ENCODE measurements at places on chromosomes 11 and 22.
A peak's percentile ranks its signal among the peaks of the same experiment; 100 is the strongest.

- DNase-seq: no peak
Measured at GRCh38 chr11:14587258-14587657, 56.3 kb upstream of the PDE3B start.

- no peak for DNase-seq
Measured at GRCh38 chr11:1157341-1157644, 460 bp upstream of the MUC5AC start.

GRCh38 chr22:41197038-41197972, 7.8 kb upstream of the L3MBTL2 start:
- DNase-seq: peak; percentile 74

DNA sequence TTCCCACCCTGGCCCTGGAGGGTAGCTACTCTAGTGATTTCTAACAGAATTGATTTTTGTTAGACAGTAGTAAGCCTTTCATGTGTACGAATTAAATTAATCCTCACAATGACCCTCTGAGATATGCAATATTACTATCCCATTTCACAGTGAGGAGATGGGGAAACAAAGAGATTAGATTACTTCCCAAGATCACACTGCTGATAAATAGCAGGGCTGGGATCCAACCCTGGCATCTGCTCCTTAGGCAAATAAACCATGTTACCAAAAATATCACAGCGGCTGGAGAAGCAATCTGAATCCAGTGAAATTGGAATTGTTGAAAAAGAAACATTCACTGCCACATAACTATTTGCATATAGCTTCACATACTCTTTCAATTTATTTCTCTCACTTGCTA, 12.8 kb upstream of the CAVIN3 start:
- DNase-seq: peak; percentile 20

- no peak for DNase-seq
Measured at GRCh38 chr11:69578167-69578566, 62.8 kb upstream of the CCND1 start.

DNA sequence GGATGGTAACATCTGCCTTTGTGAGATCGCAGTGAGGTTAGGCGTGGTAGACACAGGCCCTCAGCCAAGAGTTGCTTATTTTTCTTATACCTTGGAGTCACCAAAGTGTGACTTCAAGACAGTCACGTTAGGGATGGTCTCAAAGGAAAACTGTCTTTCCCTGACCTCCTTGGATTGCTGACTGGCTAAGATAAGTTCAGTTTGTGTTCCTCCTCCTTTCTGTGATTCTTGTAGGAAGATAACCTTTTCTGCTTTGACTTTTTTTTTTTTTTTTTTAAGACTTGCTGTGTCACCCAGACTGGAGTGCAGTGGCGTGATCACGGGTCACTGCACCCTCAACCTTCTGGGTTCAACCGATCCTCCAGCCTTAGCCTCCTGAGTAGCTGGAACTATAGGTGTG, 23.1 kb downstream of the TAB1 start:
- no peak for DNase-seq

GRCh38 chr11:41320653-41321052, 138.8 kb downstream of the LRRC4C start:
- DNase-seq: no peak

GRCh38 chr11:116211147-116211546, 561.6 kb downstream of the BUD13 start:
- no peak for DNase-seq

- no peak for DNase-seq
Measured at GRCh38 chr11:32002311-32002710, 88.6 kb upstream of the RCN1 start.

DNA sequence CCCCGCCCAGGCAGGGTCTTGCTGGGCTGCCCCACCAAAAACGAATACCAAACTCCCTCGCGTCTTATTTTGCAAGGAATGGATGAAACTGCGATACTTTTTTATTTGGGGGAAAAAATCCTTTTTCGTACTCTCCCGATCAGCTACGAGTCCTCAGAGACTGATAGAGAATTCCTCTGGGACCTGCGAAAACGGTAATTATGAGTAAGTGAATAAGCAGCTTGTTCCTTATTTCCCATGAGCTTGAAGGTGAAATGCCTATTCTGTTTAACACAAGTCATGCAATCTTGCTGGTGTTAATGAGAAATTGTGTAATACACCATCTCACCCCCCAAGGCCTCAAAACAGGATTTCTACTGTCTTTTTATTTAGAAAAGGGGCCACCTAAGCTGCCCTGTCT, 5.5 kb downstream of the GRK3 start:
- no peak for DNase-seq

DNA sequence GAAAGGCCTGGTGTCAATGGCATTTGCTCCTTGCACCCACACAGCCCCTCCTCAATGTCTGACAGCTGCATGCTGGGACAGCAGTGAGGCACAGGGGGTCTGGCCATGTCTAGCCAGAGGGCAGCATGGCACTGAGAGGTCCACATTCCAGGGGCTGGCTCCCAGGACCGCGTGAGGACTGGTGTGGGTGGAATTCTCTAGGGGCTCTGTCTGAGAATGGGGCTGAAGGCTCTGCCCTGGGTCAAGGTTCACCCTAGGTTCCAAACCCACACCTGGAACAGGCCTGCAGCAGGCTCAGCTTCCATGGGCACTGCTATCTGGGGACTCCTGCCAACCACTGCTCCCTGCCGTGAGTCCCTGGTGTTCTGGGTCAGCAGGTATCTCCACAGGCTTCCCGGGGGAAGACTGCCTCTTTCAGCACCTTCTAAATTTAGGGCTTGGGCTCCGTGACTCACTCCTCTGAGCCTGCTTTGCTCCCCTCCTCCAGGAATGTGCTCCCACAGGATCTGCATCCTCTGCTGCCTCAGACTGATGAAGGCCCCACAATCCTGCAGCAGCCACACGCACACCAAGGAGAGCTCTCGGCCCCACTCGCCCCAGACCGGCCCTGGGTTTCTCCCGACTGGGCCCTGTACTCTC, 4.2 kb downstream of the STARD10 start:
- no peak for DNase-seq

- no peak for DNase-seq
Measured at GRCh38 chr11:3796801-3797328, 489 bp downstream of the NUP98 start.

GRCh38 chr11:61962213-61963015, 5.0 kb downstream of the FTH1 start:
- DNase-seq: no peak

DNA sequence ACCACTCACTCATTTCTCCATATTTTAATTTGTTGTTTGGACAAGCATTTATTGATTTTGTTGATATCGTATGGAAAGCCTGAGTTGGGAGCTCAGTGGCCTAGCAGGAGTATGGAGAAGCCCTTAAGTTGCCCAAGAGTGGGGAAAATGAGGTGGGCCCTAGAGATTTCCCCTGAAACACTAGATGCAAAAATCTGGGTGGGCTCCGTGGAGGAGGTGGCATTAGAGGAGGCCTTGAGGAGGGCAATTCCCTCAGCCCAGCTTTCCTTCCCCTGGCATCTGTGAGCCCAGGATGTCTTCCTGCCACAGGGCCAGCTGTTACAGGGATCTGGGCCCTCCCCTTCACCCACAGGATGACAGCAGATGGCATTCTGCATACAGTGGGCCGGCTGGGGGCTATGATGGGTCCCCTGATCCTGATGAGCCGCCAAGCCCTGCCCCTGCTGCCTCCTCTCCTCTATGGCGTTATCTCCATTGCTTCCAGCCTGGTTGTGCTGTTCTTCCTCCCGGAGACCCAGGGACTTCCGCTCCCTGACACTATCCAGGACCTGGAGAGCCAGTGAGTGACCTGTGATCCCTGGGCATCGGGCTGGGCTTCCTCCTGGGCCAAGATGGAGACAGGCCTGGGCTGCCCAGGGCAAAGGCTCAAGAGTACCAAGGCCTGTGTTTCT, 21.6 kb upstream of the SLC22A12 start:
- DNase-seq: no peak

DNA sequence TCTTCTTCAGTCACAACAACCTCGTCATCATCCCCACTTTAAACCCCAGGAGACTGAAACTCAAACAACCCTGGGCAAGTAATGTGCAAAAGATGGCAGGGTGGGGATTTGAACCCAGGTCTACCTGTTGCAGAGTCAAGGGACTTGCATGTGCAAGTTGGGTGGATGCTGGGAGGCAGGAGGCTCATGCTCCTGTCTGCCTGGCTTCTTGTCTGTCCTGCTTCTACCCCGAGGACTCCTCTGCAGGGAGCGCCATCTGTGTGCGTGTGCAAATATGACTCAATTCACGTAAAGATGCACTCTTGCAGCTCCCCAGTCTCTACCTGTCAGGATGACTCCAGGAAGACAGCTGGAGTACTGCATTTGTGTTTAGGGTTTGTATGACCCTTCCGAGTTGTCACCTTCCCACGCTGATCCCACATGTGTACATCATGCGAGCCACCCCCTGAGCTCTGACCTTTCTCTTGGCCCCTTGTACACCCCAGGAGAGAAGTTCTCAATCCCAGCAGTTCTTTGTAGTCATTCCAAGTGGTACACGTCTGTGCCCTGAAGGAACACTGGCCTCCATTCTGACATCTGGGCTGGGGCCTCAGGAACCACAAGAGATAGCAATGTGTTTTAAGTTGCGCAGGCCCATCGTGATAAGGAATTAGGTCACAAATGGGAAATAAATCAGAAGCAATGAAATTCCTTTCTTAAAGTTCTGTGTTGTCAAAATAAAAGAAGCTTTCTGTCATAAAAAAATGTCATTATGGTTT, 95.7 kb downstream of the CWC15 start:
- DNase-seq: no peak

- no peak for DNase-seq
Measured at GRCh38 chr22:17064498-17065100, 20.2 kb upstream of the IL17RA start.
